Brain pericyte (primary cell): ENCODE measurements at places on chromosomes 3 and 15.

DNA sequence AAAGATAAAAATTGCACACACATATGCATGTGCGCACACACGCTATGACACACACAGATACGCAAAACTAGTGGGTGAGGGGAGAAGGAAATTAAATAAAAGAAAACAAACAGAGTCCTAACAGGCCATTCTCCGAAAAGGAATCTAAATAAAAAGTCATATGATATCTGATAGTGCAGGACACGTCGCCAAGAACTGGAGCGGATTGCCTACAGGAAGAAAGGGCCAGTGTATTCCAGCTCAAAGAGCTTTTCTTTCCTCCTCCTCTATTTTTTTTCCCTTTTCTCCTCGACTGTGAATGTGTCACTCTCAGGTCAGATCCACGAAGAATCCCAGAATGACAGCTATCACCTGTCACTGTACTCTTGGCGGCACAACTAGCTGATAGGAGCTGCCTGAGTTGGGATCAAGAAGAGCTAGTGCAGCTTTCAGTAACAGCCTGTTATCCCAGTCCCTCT lies 157.8 kb downstream of the TIGIT start:
- DNase-seq: no peak

DNA sequence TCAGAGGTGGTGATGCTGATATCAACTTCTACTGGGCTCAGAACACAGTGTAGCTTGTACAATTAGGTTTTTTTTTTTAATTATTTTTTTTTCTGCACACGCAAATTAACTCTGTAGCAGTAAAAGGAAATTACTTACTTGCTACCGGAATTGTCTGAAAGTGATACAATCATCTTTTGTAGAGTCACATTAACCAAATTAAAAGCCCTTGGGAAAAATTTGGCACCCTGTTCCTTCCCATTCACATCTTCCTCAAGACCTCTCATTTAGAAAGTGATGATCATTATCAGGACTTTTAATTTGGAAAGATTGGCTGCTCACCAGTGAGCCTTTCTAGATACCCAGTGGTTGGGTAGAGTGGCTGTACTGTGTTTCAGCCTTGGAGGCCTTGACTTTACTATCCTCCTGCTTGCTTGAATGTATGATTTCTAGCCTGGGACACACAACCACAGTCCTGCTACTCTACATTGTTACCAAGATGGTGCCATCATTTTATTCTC lies 158.3 kb downstream of the ECT2 start:
- DNase-seq: no peak

GRCh38 chr3:183435661-183436060 lies 7.2 kb upstream of the MCF2L2 start:
- no peak for DNase-seq

DNA sequence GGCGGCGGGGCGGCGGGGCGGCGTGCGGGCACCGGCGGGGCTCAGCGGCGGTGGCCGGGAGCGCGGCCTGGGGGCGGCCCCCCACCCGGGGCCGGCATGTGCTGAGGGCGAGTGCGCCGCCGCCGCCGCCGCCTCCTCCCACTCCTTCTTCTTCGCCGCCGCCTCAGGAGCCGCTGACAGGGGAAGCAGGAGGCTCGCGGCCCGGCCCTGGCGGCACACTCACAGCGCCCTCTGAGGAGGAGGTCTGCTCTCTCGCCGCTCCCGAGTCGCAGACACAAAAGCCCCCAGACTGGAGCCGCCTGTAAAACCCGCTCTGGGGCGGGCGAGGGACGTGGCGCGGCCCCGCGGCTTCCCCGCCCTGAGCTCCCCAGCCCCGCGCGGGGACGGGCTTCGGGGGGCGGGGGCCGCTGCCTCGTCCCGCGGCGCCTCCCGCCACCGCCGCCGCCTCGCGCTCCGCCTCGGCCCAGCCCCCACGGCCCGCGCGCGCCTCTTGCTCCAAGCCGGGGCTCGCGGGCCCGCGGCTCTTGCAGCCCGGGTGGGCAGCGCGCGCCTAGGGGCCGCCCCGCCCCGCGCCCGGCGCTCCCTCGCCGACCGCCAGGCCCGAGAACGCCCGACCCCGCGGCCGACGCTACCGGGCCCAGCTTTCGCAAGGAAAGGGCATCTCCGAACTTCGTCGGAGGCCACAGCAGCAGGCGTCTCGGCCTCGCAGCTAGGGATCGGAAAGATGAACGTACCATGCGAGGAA lies at the start of gene PYGO1:
TSS of gene PYGO1 (minus strand) at position 276 of the 745 bp plus-strand sequence. CDS start 462 bp downstream, outside the sequence.
- DNase-seq: no peak

GRCh38 chr3:47664519-47664918 lies 85.9 kb upstream of the CSPG5 start:
- DNase-seq: no peak

- DNase-seq: no peak
These were observed 340.8 kb upstream of the CTDSPL start for GRCh38 chr3:37520907-37521341.

DNA sequence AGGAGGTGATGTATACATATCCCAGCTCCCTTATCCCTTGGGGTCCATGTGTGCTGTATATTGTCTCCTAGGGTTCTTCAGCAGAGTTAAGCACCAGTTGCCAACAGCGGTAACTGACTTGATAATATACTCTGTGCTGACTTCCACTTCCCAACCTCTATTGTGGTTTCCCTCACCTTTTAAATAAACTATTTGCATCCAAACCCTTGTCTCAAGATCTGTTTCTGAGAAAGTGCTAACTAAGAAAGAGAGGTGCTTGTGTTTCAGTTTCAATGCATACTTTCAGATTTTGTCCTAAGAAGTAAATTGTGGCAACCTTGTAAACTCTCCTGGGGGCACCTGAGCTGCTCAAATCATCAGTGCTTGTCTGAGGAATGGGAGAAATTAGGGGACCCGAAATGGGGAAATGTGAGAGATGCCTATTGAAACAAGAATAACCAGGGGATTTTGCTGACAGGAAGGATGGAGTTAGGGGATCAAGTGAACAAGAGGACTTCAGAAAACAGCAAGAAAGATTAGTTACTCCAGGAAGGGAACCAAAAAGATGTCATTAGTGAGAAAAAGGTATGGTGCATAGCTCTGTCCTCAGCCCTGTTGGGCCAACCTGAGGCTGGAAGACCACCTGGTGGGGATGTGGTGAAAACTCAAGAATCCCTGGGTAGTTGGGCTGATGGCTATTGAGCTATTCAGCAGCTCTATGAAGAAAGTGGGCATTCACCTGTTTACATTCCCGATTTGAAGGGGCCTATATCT lies 50.9 kb upstream of the MRPL3 start:
- no peak for DNase-seq

DNA sequence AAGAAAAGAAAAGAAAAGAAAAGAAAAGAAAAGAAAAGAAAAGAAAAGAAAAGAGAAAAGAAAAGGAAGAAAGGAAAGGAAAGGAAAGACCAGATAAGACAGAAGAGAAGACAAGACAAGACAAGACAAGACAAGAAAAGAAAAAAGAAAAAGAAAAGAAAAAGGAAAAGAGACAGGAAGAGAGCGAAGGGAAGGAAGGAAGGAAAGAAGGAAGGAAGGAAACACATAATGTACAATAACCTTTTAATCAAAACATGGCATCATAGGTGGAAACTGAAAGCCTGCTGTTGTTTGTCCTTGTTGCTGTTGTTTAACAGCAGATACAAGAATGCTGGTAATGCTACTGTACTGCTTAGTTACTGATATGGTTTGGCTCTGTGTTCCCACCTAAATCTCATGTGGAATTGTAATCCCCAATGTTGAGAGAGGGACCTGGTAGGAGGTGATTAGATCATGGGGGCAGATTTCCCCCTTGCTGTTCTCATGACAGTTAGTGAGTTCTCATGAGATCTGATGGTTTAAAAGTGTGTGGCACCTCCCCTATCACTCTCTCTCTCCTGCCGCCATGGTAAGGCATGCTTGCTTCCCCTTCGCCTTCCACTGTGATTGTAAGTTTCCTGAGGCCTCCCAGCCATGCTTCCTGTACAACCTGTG lies 67.3 kb downstream of the MCF2L2 start:
- DNase-seq: no peak

- DNase-seq: no peak
These were observed 425.1 kb upstream of the NECTIN3 start for GRCh38 chr3:110646496-110646895.

GRCh38 chr3:12451481-12451880 lies 32.8 kb upstream of the TSEN2 start:
- no peak for DNase-seq

DNA sequence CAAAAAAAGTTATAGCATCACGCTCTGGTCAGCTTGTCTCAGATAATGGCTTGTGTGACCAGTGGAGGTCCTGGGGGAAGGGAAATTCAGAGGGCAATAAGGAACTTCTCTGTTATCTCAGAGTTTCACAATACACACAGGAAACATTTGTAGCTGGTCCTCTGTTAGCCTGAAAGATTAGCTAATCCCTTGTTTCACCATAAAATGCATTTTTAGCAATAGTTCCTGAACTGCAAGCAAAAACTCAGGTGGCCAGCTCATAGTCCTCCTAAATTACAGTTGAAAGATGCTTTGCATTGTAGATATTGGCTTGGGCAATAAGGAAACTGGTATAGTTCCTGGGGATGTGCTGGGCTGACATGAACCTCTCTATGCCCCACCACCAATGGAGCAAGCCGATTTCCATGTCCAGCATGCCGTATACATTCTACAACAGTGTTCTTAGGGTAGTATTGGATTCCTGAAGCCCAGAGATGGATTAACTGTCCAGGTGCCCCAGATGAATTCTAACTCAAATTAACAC lies 141.5 kb upstream of the TBL1XR1 start:
- DNase-seq: no peak

GRCh38 chr15:50055750-50056157 lies 63.3 kb downstream of the ATP8B4 start:
- DNase-seq: no peak

DNA sequence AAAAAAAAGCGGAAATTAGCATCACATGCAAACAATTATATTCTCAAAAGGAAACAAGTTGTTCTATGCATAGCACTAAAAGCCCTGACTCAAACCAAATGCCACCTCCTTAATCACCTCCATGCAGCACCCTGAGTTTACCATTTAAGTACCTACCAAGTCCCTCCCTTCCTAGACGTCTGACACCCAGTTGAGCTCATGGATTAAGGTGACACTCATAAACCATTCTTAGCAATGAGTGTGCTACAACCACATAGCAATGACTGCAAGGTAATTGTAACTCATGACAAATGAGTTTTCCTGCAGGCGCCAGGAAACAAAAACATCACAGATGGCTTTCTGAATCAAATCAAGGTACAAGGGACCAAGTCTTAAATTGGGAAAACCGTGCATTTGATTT lies 32.0 kb downstream of the WWTR1 start:
- no peak for DNase-seq

- DNase-seq: no peak
These were observed 43.5 kb upstream of the MBNL1 start for GRCh38 chr3:152225201-152225600.

DNA sequence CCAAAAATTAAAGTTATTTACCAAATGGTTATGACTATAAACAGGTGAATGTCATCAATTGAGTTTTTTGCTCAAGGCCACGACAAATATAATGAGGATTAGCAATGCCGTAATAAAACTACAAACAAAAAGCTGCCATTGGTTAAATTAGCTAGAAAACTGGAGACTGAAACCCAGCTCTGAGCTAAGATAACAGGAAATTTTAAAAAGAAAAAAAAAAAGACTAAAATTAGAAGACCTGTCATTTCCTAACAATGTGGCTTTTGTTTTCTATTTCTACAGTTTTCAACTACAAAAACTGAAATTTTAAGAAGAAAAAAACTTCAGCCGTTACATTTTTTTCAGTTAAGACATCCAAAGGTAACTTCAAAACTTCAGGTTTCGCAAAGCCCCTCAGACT lies 9.7 kb downstream of the SLC12A6 start:
- DNase-seq: no peak

DNA sequence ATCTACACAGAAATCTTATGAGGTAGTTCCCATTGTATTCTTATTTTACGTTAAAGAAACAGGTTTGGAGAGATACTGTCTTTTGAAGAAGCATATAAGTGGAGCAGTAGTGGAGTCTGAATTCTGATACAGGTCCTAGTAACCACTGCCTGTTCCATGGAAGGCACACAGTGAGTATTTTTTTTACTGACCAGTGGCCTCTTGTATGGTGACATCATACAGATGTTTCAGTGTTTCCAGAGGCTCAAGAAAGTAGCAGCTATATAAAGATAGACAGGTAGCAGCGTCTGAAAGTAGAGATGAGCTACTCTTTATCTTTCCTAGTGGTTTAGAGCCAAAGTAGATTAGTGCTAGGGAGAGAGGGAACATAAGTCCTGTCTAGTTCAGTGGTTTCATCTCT lies 173.5 kb downstream of the LPP start:
- DNase-seq: no peak

DNA sequence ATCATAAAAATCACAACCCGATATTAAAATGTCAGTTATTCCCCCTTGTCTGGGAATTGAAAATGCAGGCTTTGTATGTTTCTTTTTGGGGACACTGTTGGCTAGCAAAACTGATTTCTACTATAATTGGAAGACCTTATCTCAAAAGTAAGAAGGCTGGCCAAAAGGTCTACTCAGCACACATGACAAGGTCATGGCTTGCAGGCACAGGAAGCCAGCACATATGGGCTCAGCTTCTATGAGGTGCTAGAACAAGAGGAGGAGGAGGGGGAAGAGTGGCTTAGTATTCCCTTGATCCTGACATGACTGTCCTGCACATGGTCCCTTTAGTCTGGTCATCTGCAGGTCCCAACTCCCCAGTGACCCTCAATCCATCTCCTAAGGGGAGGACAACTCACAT lies 681.2 kb downstream of the SQOR start:
- DNase-seq: no peak

- no peak for DNase-seq
These were observed 32.5 kb upstream of the CORO2B start for GRCh38 chr15:68546318-68546717.

GRCh38 chr3:42663581-42664437 lies 10.3 kb downstream of the ZBTB47 start:
- DNase-seq: no peak

DNA sequence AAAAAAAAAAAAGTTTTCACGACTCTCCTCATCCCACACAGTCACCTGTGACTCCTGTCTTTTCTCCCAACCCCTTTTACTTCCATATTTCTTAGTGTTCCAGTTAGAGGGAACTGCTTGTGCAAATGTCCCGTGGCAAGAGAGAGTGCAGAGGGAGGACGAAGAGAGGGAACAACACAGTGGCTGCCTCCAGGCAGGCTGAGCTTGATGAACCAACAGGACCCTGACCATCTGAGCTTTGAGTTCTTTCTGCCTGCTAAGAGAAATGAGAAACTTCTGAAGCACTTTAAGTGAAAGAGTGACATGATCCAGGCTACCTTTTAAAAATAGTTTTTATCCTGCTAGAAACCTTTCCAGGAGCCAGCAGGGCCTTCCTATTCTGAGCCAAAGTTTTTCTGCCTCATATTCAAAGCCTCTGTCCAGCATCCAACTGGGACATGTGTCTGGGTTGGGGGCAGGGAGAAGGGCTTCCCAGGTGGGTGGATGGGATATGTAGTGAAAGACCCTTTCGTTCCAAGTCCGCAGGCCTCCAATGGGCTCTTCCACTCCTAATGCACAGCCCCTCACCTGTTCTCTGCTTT lies 239.9 kb downstream of the OPA1 start:
- no peak for DNase-seq
